Stimulated activated CD8-positive, alpha-beta memory T cell treated with anti-CD3 and anti-CD28 coated beads, Interleukin-7, amount 100 ng/mL, for 4 hours (primary cell): ENCODE measurements at places on chromosomes 3 and 15.

GRCh38 chr3:116444819-116445310, 422 bp downstream of the LSAMP start:
- DNase-seq, result no peak

DNA sequence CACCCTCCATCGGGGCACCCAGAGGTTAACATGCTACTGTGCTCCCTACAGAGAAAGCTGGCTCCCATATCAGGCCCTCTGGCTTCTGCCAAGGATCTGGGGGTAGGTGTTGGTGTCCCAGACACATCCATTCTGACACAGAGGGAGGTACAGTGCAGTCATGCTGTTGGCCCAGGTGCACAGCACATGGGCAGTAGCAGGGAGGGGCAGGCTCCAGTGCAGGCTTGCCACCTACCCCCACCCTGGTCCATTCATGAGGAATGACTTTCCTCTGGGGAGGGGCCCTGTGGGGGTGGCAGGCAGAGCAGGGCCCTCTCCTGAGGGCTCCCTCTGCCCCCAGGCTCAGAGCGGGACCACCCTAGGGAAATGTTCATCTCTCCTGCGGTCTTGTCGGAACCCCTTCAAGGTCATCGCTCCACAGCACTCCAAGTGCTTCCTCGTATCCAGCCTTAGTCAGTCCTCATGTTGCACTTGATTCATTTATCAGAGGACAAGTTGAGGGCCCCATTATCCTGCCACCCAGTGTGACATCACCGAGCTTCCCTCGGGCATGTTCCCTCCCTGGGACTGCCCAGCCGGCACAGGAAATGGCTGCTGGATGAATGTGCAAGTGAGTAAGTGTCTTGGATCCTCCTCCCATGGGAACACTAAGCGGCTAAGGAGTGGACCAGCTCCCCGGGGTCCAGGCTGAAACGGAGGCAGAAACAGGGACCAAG, 10.0 kb downstream of the DUSP7 start:
- no peak for DNase-seq

DNA sequence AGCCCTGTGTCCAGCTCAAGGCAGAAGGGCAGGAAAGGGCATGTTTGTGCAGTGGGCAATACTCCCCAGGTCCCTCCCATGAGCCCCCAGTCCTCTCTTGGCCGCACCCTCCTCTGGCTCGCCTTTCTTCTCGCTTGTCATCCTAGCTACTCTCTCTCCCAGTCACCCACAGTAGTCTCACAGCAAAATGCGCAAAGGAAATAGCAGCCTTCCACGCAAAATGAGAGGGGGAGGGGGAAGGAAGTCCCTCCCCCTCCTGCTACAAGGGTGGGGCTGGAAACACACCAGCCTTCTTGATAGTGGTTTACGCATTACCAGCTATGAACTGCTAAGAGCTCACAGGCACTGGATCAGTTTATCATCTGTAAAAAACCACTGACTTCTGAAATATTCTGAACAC, 83.8 kb downstream of the GADL1 start:
- DNase-seq, result no peak

DNA sequence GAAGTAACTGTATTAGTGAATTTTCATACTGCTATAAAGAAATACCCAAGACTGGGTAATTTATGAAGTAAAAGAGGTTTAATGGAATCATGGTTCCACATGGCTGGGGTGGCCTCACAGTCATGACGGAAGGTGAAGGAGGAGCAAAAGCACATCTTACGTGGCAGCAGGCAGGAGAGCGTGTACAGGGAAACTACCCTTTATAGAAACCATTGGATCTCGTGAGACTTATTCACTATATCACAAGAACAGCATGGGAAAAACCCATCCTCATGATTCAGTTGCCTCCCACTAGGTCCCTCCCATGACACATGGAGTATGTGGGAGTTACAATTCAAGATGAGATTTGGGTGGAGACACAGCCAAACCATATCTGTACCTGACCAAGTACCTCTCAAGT, 812.3 kb upstream of the ALCAM start:
- DNase-seq, result no peak

- DNase-seq, result no peak
Measured at GRCh38 chr3:152480282-152480953, 211.7 kb downstream of the MBNL1 start.
